ENCODE measurements at places on chromosomes 6 and 20. TPM values are rescaled to one million over a fixed set of nuclear protein-coding genes. Genes with fewer than 3 reads are reported as not detected.
A peak's percentile ranks its signal among the peaks of the same experiment; 100 is the strongest.

Gene TRIM15
- total RNA-seq: not detected

- no peak for DNase-seq
Measured at GRCh38 chr20:8766868-8767390, 302.0 kb upstream of the PLCB4 start.

DNA sequence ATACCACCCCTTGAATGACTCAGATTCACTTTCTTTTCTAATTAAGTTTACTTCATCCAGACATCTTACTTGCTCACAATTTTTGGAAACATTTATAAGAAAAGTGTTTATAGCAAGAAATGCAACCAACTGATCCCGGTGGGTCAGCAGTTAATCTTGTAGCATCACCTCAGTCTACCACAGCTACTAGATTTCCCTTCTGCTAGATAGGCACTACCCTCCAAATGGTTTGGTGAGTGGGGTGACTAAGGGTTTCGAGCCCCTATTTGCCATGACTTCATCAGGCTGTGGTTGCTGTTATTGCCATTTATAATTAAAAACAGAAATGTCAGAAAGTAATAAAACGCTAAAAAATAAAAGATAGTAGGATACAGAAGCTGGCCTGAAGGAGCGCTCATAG is 930.1 kb upstream of the GJE1 start:
- no peak for DNase-seq

- no peak for DNase-seq
Measured at GRCh38 chr6:159042826-159043181, 2.0 kb downstream of the TAGAP start.

GRCh38 chr20:25643716-25644115 is 19.9 kb upstream of the NANP start:
- DNase-seq: no peak

DNA sequence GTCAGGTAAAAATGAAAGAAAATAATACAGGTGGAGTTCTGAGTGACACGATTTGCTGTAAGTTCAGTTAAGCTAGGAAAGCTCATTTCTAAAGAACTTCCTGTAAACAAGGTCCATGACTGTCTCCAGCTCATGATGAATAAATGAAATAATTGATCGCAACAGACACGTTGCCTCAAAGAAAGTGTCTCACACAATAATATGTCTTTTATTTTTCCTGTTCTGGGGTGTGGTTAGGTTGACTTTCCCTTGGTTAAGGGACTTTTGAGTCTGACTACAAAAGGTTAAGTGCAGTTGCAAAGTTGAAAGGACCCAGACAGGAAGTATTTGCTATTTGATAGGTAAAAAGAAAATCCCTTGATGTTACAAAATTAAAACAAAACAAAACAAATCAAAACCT is 304.2 kb upstream of the PRDM1 start:
- no peak for DNase-seq

Gene SLC22A3
- total RNA-seq: 30.9 TPM

Gene ZC3H12D
- 2.6 TPM for total RNA-seq

Gene FGD2
- 76.7 TPM for total RNA-seq

Gene BMP7
- total RNA-seq: 10.3 TPM

Gene EPPIN
- 0.09 TPM for total RNA-seq

DNA sequence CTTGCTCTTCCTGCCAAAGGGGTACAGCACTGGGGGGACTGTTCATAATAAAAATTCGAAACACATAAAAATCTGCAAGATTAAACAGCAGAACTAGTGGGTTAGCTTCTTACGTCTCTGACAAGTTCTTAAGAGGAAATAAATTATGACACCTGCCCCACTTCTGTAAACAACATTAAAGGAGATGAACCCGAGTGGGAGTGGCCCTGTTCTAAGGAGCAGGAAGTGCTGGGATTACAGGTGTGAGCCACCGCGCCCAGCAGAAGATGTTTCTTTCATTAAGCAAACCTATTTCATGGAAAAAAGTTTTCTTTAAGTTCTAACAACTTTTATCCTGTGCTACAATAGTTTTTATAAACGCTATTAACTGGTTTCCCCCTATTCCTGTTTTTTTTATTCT is 24.6 kb downstream of the USP45 start:
- no peak for DNase-seq

Gene DLL1
- 16.2 TPM for total RNA-seq

DNA sequence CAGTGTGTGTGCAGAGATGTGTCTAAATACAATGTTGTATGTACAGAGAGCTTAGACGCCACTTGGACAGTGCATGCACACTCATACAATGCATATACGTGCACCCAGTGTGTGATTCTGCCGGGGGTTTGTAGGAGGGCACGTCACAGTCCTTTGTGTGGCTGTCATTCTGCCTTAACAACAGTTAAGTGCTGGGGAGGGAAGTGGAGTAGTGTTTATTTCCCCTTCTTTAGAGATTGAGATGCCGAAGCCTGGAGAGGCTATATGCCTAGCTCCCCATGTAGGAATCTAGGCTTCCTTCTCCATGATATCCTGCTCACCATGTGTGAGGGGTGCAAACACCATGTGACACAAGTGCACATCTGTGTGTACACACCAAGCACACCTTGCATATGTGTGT is 38.2 kb downstream of the MDFI start:
- DNase-seq: no peak

- DNase-seq: no peak
Measured at GRCh38 chr6:51349857-51350256, 531.2 kb downstream of the TFAP2B start.

Gene TSBP1
- not detected for total RNA-seq

Gene SNAP25
- total RNA-seq: 0.95 TPM

DNA sequence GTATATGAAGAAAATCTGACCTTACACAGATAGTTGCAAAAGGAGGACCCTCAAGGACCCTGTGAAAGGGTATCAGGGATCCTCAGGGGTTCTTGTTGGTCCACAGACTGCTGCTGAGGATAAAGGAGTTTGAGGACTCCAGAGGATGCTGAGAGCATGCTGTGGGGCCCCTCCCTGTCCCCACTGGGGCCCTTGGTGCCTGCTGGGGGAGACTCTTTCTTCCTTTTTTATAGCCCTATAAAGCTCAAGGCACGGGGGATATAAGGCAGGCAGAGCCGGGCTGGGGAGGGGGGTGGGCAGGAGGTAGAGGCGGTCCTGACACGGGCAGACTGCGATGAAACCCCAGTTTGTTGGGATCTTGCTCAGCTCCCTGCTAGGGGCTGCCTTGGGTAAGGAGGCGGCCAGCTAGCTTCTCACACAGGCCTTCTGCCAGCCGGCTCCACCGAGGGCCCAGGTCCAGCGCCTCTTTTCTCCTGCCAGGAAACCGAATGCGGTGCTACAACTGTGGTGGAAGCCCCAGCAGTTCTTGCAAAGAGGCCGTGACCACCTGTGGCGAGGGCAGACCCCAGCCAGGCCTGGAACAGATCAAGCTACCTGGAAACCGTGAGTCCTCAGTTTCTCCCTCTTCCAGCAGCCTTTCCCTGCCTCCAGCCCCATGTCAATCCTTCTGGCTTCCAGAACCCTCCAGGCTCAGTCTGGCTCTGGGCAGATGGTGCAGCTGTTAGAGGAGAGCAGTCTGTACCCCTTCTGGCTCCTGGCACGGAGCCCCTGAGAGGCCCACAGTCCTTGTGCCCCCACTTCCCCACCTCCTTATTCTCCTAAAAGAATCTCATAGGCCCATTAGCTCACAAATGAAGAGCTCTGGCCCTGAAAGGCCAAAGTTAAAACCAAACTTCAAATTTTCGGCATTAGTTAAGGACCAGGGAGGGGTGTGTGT is at the start of gene LY6G6D:
LY6G6D (plus strand) TSS at position 327 of the 937 bp plus-strand sequence; CDS start at position 335, 8 bp downstream.
- DNase-seq: peak; percentile 35

Gene DEFB112
- total RNA-seq: not detected

Gene APOM
- total RNA-seq: 2.5 TPM

DNA sequence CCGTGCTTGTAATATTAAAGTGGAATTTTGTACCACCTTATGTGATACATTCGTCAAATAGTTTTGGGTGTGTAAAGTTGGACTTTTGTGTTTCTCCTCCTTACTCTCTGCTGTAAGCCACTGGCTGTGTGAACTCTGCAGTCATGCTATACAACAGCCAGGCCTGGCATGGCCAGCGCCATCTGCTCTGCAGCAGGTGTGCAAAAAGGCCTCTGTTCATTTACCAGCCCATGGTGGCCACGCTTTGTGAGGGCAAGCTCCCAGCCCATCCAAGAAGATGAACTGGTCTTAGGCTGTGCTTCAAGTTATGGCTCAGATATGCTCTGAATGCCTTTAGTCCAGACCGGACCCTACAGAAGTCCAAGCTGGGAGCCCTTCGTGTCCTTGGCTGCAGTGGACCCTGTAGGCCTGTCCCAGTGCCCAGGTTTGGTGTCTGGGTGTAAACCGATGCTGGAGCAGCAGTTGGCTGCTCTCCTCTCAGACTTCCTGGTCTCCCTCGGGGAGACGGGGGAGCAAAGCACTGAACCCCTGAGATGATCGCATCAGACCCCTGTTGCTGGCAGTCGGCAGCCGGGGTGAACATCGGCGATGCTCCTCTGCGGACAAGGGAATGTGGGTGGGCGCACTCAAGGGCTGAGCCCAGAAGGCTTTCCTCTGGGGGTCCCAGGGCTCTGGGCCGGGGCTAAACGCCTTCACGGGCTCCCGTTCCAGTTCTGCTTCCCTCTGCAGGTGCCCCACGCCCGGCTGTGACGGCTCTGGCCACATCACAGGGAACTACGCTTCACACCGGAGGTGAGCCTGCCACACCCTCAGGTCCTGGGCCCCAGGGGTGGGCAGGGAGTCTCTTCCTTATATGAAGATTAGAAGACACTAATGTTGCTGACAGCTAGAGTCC is 28.6 kb upstream of the PCMTD2 start:
- DNase-seq: no peak

- DNase-seq: no peak
Measured at GRCh38 chr6:37078814-37079213, 73.4 kb downstream of the FGD2 start.

Gene SLC16A10
- 10.5 TPM for total RNA-seq

GRCh38 chr6:159919011-159919511 is 28.3 kb downstream of the MAS1 start:
- no peak for DNase-seq

Gene SYCP2L
- 0.49 TPM for total RNA-seq

GRCh38 chr6:388202-388903 is 3.2 kb upstream of the IRF4 start:
- DNase-seq: peak; percentile 49

Gene EYS
- 0.17 TPM for total RNA-seq

GRCh38 chr20:10644458-10645204 is 29.2 kb downstream of the JAG1 start:
- peak; percentile 51 for DNase-seq

DNA sequence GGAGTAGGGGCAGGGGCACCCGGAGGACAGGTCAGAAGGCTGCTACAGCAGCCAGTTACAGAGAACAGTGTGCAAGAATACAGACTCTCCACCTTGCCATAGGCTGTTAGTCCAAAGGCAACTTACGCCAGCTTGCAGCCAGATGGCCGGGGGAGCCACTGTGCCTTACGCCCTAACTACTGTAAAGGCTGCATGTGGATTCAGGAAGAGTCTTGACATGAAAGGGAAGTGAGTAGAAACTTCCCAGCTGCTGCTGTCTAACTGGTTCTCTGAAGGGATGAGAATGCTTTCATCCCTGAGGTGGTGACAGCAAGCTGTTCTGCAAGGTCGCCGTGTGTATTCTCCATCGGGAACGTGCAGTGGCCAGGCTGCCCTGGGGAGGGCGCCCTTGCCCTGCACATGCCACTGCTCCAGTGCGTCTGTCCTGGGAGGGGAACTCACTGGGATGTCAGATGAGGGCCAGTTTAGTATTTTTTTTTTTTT is 46.1 kb downstream of the LYRM4 start:
- peak; percentile 93 for DNase-seq

Gene HLA-DQB2
- not detected for total RNA-seq

- no peak for DNase-seq
Measured at GRCh38 chr6:51410453-51410852, 591.8 kb downstream of the TFAP2B start.

DNA sequence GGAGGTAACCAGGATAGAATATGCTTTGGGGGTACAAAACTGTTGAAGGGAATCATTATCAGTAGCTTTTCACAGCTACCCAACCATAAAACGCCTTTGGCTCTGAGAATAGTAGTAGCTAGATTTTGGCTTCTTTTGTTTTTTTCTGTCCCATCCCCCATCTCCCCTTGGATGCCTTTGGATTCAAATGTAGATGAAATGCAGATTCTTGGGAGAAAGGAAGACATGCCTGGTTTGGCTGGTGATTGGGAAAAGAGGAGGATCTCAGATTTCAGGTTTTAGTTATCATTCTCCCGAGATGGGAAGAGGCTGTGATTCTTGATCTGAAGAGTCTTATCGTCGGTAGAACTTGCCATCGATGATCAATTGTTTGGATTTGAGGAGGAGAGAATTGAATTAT is 3.5 kb upstream of the CDYL start:
- DNase-seq: no peak

DNA sequence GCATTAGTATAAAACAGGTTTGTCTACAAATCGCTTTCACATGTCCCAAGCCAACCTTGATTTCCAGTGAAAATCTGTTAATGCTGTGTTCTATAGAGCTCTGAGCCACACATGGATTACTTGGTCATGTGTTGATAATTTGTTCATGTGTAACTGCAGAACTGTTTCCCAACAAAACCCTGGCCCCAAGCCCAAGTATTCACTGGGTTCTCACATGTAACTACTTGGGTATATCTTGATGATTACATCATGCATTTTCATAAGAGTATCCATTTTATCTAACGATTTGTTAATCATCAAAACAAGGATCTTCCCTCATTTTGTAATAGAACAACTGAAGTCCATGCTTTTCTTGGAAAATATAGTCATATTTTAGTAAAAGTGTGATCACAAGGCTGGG is 657.6 kb downstream of the PRKN start:
- DNase-seq: no peak

GRCh38 chr6:158321960-158322359 is 9.7 kb downstream of the TULP4 start:
- no peak for DNase-seq

Gene SIM1
- not detected for total RNA-seq

Gene BCAS1
- total RNA-seq: 4.0 TPM

Gene POPDC3
- total RNA-seq: 1.1 TPM

GRCh38 chr6:85273870-85274269 is 176.0 kb upstream of the NT5E start:
- no peak for DNase-seq

DNA sequence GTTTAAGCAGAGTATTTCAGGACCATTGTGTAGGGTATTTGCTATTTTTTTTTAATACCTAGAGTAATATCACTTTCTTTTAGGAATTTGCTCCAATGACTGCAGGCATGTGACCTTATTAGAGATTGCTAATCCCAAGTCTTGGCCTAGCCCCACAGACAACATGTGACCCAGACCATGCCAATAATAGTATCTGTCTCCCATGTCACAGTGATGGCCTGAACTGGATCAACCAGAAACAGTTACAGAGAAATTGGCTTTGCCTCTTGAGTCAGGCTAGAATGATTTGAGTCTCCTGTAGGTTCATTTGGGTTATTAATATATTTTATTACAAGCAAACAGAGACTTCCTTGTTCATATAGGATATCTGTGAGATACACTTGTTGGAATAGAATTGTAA is 116.8 kb downstream of the DNAH8 start:
- DNase-seq: no peak

Gene SOX18
- total RNA-seq: 12.1 TPM

Gene AGPAT1
- total RNA-seq: 52.6 TPM
